GM12892 (cell line): ENCODE measurements at places on chromosomes 3 and 15.

DNA sequence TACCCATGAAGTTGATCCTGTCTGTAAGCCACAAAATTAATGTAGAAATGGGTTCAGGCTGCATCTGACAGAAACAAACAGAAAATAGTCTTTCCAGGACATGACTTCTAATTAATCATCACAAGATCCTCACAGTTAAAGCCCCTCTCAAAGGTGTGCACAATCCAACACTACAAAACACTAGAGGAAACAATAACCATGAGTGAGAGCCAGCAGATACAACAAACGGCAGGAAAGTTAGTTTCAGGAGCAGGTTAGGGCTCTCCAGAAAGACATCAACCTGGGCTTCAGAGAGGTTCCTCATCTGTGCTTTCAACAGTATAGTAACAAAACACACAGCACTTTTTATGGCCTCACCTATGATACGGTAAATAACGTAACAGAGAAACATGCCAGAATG lies 42.8 kb downstream of the DPH3 start:
- no peak for DNase-seq

GRCh38 chr15:93466380-93466779 lies 377.4 kb upstream of the RGMA start:
- DNase-seq, result no peak

DNA sequence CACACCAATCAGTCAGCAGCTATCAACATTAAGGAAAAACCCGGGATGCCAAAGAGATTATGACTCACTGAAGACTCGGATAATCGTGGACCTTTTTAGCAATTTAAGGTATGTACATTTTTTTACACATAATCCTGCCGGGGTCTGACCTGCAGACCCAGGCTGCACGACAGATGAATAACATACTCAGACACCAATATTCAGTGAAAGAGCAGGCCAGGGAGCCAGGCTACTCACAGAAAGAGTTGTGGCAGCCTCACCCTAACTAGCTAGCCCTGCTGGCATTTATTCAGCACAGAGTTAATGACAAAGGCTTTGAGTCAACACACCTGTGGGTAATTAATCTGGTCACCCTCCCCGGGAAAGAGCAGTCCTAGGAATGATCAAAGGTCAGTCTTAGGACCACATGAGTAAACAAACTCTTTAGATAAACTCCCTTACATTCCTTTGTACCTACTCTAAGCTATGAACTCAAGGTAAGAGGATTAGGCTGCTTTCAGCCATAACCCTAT lies 727.5 kb downstream of the TBL1XR1 start:
- no peak for DNase-seq

DNA sequence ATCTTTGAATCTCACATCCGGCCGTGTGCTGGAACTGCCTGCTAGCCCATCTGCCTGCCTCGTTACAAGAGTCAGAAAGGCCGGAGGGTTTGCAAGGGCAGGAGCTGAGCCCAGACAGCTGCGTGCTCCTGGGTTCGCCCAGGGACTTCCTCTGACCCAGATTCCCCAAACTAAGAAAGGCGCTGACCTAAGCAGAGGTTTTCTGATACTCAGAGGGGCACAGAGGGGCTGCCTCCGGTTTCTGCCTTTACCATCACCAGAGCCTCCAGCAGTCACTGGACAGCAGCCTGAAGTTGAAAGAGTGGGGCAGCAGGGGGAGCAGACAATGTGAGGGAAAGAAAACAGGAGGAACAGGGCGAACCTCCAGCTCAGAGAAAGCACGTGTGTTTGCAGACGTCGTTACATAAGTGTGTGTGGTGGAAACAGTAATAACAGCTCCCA lies 33.4 kb upstream of the RAD18 start:
- no peak for DNase-seq

DNA sequence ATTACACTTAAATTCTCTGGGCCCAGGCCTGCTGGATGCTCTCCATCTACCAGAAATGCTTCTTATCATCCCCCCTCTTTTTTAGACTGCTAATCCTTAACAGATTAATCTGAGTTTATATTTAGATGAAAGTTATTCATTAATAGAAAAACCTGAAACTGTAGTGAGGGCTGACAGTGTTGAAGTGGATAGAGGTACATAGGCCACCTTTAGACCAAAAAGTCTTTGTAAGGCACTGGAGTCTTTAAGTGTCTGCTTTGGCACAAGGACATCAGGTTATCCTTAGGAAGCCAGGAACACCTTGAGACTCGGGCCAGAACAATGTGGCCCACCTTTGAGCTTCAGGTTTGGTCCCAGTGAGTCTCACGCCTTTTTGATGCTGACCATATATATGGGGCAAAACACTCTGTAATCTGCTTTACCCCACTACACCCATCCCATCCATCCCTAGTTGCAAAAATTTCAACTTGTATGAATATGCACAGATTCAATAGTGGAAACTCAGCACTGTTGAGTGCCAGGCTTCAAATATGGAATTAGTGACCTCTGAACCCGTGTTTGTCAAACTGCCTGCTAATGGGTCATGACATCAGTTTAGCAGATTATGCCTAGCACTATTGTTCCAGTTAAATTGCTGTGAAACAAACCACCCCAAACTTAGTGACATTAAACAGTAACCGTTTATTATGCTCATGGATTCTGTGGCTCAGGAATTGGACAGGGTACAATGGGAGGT lies 44.0 kb downstream of the PDE8A start:
- no peak for DNase-seq

GRCh38 chr15:47473832-47474231 lies 243.5 kb upstream of the SEMA6D start:
- no peak for DNase-seq

DNA sequence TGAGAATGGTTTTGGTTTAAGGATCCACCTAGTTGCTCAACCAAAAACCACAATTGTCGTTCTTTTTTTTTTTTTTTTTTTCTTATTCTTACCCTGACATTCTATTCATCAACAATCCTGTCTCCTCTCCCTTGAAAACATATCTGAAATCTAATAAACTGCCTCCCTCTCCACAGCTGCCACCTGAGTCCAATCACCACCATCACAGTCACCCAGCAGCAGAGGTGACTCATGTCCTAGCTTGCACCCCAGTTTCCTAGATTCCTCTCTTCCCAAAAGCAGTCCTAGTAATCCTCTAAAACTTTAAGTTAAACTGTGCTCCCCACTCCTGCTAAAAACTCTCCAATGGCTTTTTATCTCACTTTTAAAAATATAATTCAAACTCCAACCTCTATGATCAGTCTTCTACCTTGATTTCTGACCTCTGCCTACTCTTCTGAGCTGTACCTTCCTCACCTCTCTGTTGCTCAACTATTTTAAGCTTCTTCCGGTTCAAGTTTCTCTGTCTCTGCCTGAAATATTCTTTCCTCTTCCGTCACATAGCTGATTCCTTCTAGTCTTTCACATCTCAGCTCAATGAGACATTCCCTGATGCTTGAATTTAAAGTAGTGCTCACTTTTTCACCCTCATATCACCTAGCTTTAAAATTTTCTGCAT lies 33.7 kb upstream of the RBMS3 start:
- DNase-seq, result no peak

GRCh38 chr3:160084998-160085397 lies 96.4 kb downstream of the IL12A start:
- DNase-seq, result no peak

GRCh38 chr3:32951410-32951811 lies at the start of gene CCR4:
CCR4 (plus strand) TSS chr3:32951644; CDS start chr3:32953423, 1,779 bp downstream.
- DNase-seq, result no peak

DNA sequence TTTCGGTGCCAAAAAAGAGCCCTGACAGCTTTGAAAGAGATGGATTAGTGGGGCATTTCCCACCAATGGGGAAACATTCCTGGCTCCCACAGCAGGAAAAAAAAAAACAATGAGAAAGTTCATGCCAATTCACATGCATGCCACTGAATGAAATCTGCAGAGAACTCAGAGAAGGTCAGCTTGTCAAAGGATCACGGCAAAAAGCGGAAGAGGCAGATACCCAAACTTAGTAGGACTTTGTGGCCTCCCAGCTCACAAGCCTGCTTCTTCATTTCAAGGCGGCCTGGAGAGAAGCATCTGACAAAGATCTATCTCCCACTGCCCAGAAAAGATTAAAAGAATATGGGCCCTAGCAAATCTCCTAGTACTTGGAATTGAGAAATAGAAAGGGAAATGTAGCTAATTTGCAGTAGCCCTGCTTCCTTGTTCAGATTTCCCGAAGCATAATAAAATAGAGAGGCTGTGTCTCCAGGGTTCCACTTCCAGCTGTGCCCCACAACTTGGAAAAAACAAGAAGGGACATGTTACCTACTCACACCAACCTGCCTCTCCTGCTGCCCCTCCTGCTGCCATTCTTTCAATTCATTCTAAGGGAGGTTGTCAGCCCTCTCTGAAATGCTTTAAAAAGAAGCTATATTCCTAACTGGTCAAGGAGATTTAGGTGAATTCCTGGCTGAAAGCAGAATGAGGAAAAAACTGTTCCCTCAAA lies 170.4 kb downstream of the FHIT start:
- no peak for DNase-seq

GRCh38 chr3:171417813-171418212 lies 42.4 kb downstream of the TNIK start:
- DNase-seq, result no peak

DNA sequence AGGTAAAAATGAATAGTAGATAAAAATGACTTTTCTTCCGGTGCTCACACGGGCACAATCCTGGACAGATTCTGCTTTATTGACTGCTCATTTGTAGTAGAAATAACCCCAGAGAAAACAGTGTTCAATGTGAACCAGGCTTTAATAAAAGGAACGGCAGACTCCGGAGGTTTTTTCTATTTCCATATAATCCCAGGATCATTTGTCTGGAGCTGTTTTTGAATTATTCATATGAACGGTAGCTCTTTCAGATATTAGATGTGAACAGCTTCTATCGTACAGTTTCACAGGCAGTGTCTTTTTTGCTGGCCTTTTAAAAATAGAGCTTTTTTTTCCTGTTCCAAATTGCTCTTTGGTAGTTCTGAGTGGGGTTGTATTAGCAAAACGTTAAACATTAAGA lies 347.3 kb downstream of the MFSD1 start:
- no peak for DNase-seq

DNA sequence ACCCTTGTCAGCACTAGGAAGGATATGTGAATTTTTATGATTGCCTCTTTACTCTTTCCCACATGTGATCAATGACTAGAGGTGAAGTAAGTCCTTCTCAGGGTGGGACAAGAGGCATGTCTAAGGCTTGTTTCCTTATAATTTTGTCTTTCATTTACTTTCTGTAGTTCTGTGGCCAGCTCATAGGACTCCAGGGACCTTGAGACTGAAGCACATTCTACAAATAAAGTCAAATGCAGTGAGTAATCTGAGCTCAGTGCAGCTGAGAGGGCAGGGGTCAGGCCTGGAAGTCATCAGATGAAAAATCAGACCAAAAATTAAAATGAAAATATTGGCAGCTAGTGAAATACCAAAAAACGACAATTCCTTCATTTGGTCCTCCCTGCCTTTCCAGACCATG lies 424.7 kb upstream of the THBS1 start:
- DNase-seq, result no peak

GRCh38 chr3:122893282-122893681 lies 98.4 kb downstream of the SLC49A4 start:
- no peak for DNase-seq

DNA sequence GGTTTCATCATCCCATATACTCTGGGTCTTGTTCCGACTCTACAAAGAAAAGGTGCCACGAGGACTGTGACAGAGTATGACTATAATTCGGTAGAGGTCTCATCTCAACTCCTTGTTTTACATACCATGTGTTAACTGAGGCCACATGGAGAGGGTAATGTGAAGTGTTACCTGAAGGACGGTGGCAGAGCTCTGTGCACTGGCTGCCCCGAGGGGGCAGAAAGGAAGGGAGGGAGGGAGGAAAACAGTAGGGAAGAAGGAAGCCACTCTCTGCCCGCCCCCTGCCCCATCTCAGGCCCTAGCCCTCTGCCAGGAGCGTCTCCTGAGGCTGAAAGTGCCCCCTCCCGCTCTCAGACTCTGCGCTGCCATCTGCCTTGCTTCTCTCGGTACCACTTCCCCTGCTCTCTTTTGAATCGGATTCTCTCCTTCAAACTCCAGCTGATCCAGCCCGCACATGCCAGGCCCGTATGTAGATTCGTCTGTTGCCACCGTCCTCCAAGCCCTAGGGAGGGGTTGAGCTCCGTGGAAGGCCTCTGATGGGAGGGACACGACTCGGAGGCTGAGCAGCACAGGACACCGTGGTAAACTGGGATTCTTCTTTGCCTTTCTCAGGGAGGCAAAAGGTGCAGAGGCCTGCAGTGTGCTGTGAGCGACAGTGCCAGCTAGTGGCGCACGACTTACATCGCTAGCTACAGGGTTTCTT lies 70.5 kb upstream of the ATP10A start:
- no peak for DNase-seq

DNA sequence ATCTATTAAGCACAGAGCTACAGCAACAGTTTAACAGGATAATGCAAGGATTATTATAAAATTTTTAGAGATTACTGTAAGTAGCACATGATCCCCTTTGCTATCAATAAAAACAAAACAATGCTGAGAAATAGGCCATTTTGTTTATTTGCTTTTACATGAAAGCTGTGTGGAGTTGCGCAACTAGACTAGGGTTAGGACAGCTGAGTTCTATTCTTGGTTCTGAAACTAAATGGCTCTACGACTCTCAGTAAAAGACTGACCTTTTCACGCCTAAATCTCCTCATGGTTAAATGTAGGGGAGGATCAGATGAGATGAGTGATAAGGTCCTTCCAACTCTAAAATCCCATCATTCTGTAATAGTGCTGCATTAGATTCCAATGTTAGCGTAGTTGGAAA lies 25.0 kb downstream of the KCNMB2 start:
- no peak for DNase-seq

GRCh38 chr15:91904942-91905341 lies 51.4 kb downstream of the SLCO3A1 start:
- DNase-seq, result no peak

DNA sequence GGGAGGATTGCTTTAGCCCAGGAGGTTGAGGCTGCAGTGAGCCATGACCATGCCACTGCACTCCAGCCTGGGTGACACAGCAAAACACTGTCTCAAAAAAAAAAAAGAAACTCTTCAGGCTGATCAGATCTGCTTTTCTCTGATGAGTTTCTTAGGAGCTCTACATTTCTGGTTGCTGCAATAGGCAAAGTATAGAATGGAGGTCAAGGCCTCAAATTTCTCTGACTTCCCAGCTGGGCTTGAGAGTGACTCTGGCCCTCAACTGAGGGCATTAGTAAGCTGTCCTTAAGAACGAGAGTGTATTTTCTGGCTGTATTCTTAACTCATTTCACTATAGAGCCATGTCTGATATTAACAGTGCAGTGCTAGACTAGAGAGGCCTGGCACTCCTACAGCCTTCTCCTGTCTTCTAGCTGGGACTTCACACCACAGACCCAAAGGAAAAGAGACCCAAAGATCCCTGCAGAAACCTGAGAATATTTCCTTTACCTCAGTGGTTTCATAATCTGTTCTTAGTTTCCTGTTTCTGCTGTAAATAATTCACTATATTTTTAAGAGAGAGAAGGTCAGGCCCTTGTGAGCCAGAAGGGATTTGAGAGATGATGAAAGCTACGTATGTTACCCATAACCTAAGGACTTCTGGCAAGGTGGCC lies 2.0 kb upstream of the NR1I2 start:
- DNase-seq, result no peak
